B cell (primary cell): ENCODE measurements at places on chromosomes 7 and 10. TPM values are rescaled to one million over a fixed set of nuclear protein-coding genes. Genes with fewer than 3 reads are reported as not detected.

DNA sequence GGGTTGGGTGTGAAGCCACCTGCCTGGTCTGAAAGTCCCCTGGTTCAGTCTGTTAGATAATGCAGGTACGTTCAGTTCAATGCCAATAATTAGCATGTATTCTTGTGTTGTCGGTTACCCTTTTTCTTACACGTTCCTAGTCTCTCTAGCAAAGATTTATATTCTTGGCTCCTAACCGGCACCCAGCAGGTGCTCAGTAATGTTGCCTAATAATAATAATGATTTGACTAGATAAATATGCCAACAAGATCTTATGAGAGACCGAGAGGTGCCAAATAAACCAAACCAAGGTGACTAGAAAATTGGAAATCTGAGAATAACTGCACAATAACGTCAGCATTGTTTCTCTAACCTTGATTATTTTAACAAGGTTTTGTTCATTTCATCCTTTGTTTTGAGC is 1.1 kb upstream of the SMIM30 start:
- no peak for DNase-seq

DNA sequence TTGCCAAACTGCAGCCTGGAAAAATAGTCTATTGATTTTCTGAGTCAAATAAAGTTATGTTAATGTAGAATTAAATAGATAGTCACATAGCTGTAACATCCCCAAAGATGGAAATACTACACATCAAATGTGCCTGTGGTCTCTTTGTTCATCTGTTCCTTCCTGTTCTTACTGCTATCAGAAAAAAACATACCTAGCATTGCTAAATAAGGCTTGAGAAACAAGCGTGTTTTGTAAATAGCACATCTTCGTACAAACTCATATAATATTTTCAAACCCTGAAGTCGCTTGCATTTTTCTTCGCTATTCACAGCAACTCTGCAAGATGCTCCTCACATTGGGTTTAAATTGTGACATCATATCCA is 116.1 kb downstream of the KLF6 start:
- DNase-seq, result no peak

- no peak for DNase-seq
These were observed 104.5 kb downstream of the GRID1 start for GRCh38 chr10:86261941-86262687.

DNA sequence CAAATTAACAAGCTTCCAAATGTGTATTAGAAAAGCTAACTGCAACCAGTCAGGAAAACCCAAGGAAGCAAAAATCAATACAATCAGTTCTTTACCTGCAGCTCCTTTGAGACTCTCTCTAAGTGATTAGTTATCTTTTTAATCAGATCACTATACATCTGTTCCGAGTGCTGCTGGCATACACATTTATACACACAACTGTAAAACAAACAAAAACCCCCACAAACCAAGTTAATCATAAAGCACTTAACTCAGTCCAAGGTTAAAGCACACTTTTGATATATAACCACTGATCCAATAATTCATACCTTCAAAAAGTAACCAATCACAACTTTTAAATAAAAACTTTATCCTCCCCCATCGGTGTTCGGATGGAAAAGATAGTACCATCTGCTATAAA is 25.6 kb downstream of the CACUL1 start:
- no peak for DNase-seq

DNA sequence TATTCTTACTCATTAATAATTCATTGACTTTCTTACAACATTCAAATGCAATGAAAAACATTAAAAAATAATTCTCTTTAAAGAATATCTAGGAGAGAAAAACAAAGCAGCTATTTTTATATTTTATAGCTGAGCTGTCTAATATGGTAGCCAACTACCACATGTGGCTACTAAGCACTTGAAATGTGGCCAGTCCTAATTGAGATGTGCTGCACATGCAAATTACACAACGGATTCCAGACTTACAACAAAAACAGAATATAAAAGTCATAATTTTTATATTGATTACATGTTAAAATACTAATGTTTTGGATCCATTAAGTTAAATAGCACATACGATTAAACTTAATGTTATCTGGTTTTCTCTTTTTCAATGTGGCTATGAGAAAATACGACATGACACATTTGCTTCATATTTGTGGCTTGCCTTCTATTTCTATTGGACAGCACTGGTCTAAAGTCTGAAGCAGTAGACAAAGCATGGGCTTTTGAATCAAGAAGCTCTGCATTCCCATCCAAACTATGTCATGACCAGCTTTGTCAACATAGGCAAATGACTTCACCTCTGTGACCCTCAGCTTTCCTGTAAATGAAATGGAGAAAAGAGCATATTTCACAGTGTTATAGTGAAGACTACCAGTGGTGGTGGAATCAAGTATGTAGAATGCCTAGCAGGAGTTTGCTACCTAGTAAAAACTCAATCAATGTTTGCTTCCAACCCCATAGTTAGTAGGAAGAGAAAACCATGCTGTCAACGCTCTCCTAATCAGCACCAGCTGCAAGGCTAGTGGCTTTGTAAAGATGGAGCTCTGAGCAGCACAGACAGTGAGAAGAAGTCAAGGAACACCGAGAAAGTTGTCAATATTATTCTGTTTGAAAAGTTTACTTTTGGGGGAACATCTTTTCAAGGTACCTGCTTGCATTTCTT is 37.1 kb upstream of the GDF10 start:
- no peak for DNase-seq

DNA sequence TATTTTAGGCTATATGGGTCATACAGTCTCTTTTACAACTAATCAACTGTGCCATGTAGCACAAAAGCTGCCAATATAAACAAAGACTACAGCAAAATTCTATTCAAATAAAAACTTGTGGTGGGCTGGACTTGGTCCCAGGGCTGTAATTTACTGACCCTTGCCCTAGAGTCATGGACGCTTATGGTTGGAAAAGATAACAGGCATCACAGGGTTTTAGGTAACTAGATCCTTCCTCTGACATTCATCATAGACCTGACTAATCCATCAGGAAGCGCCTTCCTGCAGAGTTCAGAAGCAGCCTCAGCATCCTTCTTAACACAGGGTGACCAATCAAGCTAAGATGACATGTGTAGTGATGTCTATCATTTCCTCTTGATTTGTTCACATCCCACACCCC is 40.2 kb upstream of the GPAM start:
- DNase-seq, result no peak

Gene ASZ1
- not detected in 2 replicates for total RNA-seq

GRCh38 chr7:36287371-36288241 is 102.1 kb upstream of the ANLN start:
- DNase-seq, result peak; percentile 69

Gene FAM25G
- not detected in 2 replicates for total RNA-seq

Gene RARRES2
- 0.46 TPM in 1 of 2 replicates, not detected in the other for total RNA-seq

Gene TFR2
- 8.3 and 10.0 TPM in 2 replicates for total RNA-seq

- no peak for DNase-seq
These were observed 79.2 kb downstream of the NUDCD3 start for GRCh38 chr7:44411306-44411705.

- DNase-seq, result no peak
These were observed 8.7 kb upstream of the MYL7 start for GRCh38 chr7:44149571-44150465.

Gene DYNC1I1
- total RNA-seq, result not detected in 2 replicates

DNA sequence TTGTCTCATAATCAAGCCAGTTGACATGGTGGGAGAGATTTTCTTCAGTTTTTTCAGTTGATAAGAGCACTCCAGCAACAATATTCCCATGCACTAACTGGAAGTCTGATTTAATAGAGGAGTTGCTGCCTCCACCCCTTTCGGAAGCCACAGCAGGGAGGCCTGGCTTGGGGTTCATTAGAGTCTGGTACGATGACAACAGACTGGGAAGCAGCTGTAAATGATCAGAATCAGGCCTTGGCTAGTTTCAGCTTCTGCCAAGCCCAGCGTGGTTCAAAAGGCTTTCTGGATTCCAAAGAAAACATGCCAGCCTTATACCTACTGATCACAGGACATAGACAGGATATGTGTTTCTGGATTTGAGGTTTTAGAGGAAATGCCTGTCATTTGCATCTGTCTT is 274.0 kb downstream of the CSTF2T start:
- DNase-seq, result no peak

DNA sequence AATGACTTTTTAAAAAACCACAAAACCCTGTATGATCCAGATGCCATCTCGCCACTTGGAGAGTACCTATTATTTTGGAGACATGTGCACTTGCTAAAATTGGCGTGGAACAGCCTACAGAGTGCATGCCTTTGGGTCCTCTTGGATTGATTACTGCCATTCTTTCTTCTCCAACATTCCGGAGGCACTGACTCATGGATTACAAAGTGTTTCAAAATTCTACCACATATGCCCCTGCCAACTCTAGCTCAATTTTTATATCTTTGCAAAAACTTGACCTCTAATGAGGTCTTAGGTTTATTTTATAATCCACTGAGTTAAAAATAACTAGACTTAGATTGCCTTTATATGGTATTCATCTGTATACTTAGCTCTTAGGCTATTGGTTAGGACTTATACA is 55.8 kb upstream of the KIF5B start:
- no peak for DNase-seq

Gene SFXN3
- 38.0 and 44.2 TPM in 2 replicates for total RNA-seq

DNA sequence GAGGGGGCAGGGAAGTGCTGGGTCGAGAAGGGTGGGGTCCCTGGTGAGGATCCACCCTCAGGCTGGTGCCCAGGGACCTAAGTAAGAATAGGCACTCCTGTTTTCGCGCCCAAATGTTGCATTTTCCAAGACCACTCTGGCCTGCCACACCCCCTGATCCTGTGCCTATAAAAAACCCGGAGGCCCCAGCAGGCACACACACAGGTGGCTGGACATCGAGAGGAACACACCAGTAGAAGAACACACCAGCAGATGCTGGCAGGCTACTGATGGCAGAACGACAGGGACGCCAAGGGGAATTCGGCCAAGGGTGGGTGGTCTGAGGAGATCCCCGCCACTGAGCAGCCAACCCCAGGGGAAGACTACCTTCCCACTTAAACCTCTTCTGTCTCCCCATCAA is 633.9 kb upstream of the POT1 start:
- DNase-seq, result no peak

- DNase-seq, result no peak
These were observed 63.1 kb downstream of the MTPAP start for GRCh38 chr10:30285970-30286369.

- DNase-seq, result no peak
These were observed 911 bp upstream of the HNRNPH3 start for GRCh38 chr10:68330852-68331454.

Gene MEPCE
- 90.6 and 96.3 TPM in 2 replicates for total RNA-seq

- DNase-seq, result peak; percentile 45
These were observed 253.7 kb downstream of the SFMBT2 start for GRCh38 chr10:7157091-7157490.

DNA sequence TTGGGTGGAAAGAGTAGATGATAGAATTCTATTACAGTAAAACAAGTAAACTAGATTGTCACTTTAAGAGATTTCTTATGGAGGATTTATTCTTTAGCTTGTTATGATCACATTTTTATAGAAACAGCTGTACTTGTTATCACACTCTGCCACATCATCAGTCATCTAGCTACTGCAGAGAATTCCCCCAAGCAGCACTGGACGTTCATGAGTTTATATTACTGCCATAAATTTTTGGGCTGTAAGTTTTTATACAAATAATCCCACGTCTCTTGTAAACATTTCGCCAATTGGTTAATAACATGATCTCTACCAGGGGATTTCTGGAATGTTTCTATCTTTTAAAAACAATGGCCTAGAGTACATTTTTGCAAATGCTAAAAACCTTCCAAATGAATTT is 238.8 kb downstream of the POLR1F start:
- no peak for DNase-seq

- no peak for DNase-seq
These were observed 1150.0 kb upstream of the POT1 start for GRCh38 chr7:126079581-126079980.

- no peak for DNase-seq
These were observed 67.0 kb upstream of the CFAP46 start for GRCh38 chr10:133009218-133009950.

Gene PHF14
- 43.7 and 45.1 TPM in 2 replicates for total RNA-seq

GRCh38 chr7:48089046-48090003 is at the start of gene UPP1:
UPP1 (plus strand) TSS chr7:48089265; CDS start chr7:48094784, 5,519 bp downstream.
- peak; percentile 90 for DNase-seq

Gene CAMK2B
- total RNA-seq, result 0.41 TPM in 1 of 2 replicates, not detected in the other

GRCh38 chr7:48660306-48660870 is 264.0 kb upstream of the CDC14C start:
- DNase-seq, result no peak

Gene RNF32
- 2.3 and 3.4 TPM in 2 replicates for total RNA-seq
